Activated CD4-positive, alpha-beta T cell treated with anti-CD3 and anti-CD28 coated beads for 48 hours (primary cell): ENCODE measurements at places on chromosomes 16 and 17.

DNA sequence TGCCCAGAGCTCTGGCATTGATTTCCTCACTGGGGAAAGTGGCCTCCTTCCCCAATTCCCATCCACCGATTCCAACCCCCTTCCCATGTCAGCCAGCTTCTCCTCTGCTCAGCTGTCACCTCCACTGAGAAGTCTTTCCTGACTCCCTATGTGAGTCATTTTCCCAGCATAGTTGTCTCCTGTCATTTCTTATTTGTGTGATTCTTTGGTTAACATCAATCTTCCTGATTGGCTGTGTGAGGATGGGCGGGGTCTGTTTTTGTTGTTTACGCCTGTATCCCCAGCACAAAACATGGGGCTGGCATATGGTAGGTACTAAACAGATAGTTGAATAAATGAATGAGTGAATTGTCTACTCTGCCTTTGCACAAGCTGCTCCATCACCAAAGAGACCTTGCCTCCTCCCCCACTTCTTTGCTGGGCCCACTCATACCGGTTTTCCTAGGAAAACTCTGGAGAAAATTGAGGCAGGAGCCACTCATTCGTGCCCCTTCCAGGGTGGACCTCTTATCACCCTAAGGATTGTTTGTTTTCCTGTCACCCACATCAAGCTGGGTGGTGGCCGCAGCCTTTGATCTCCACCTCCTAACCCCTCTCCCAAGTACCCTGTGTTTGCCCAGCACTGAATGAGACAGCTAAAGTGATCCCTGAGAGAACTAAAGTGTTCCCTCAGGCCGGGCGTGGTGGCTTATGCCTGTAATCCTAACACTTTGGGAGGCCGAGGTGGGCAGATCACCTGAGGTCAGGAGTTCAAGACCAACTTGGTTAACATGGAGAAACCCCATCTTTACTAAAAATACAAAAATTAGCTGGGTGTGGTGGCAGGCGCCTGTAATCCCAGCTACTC, 1.2 kb upstream of the GRB7 start:
- DNase-seq: no peak

DNA sequence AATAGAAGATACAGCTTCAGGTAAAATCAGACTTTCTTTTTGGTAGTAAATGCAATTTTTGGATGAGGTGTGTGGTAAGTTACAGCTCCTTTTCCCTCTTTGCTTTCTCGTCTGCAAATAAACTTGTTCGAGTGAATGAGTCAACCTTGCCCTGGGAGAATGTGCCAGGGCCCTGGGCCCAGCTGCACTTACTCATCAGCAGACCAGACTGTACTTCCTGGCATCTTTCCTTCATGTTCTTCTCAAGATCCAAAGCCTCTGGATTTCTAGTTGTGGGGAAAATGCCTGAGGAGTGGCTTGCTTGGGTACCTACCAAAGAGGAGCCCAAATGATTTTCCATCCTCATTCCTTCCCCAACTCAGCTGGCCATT, 5.4 kb upstream of the G6PC1 start:
- no peak for DNase-seq

GRCh38 chr16:27317320-27317719, 3.5 kb downstream of the IL4R start:
- peak; percentile 41 for DNase-seq

DNA sequence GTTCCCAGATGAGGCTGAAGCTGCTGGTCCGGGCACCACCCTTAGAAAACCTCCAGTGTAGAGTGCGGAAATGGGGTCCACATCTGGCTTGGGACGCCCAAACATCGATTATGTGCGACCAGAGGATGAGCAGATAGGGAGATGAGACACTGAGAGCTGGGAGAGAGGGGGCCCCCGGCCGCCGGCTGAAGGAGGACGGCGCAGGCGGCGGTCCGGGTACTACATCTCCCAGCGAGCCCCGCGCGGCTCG, 182 bp upstream of the SPECC1 start:
- no peak for DNase-seq

GRCh38 chr17:29178750-29179231, 1.4 kb downstream of the MYO18A start:
- DNase-seq: no peak

GRCh38 chr16:22705799-22706198, 108.2 kb upstream of the HS3ST2 start:
- DNase-seq: no peak

GRCh38 chr17:51152766-51153209, 571 bp upstream of the NME1 start:
- no peak for DNase-seq

- no peak for DNase-seq
Observed at GRCh38 chr17:65509032-65509431, 52.4 kb downstream of the AXIN2 start.

- no peak for DNase-seq
Observed at GRCh38 chr16:772959-773358, 12.4 kb downstream of the MSLN start.

GRCh38 chr17:64441772-64442540, 7.0 kb upstream of the MILR1 start:
- DNase-seq: peak; percentile 15

DNA sequence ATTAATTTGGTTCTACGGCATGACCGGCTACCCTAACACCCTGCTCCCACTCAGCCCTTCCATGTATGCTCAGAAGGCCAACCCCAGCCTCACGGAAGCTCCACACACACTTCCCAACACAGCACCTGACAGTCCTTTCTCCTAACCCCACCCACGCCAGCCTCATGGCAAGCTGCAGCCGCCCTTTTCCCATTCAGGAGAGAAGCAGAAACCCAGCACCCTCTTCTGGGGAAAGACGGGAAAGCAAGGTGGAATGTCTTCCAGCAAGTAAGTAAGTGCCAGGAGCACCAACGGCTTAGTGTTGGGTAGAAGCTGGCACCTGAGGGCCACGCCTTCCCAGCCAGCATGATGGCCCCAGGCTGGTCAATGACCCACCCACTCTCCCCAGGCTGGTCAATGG, 32.1 kb downstream of the ABR start:
- DNase-seq: no peak

DNA sequence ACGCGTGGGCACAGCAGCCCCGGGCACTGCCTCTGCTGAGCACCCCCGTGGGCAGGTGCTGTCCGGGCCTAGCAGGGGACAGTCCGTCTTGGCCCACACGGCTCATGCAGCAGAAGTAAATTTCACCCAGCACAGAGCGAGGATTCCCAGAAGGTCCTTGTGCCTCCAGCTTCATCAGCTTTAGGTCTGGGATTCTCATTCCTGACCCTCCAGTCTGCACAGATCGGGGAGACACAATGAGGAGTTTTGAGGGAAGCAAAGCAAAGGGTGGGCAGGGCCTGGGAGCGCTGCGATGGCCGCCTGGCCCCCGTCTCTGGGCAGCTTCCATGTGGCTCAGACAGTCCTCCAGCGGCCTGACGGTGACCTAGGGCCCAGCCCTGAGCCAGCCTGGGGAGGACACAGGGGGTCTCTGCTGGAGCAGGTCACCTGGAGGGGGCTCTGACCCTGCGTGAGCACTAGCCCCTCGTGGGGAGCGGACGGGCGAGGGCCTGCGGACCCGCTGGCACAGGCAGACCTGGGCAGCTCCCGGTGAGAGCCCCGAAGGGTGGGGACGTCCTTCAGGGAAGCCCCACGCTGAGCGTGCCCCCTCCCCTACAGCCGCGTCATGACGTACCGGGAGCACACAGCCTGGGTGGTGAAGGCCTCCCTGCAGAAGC, 30.7 kb upstream of the CHMP6 start:
- no peak for DNase-seq

GRCh38 chr17:64214950-64215349, 48.1 kb downstream of the TEX2 start:
- no peak for DNase-seq

DNA sequence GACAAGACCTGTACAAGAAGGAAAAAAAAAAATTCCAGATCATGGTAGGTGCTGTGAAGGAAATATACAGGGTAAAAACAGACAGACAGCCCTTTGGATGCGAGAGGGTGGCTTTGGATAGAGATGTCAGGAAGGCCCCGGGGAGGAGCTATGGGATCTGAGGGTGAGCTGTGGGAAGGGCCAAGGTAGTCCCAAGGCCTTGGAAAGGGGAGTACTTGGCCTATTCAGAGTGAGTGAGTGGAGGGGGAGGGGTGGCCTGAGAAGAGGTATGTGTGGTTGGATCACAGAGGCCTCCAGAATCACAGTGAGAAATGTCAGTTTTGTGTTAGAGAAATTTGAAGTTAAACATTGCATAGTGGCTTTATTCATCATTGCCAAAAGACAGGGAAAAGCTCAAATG, 31.2 kb upstream of the AKTIP start:
- no peak for DNase-seq

- no peak for DNase-seq
Observed at GRCh38 chr17:49495842-49496182, 719 bp downstream of the NGFR start.

GRCh38 chr17:38463451-38463858, 35.2 kb downstream of the ARHGAP23 start:
- DNase-seq: no peak

- DNase-seq: peak; percentile 9
Observed at GRCh38 chr17:5241861-5242671, 7.4 kb upstream of the SCIMP start.

GRCh38 chr17:39485555-39485954, 24.3 kb downstream of the CDK12 start:
- DNase-seq: no peak

GRCh38 chr16:87310610-87311009, 6.6 kb downstream of the C16orf95 start:
- DNase-seq: no peak
